ENCODE measurements at places on chromosomes 13 and 19.

- no peak for DNase-seq
Observed at GRCh38 chr19:51321799-51322198, 10.4 kb downstream of the IGLON5 start.

DNA sequence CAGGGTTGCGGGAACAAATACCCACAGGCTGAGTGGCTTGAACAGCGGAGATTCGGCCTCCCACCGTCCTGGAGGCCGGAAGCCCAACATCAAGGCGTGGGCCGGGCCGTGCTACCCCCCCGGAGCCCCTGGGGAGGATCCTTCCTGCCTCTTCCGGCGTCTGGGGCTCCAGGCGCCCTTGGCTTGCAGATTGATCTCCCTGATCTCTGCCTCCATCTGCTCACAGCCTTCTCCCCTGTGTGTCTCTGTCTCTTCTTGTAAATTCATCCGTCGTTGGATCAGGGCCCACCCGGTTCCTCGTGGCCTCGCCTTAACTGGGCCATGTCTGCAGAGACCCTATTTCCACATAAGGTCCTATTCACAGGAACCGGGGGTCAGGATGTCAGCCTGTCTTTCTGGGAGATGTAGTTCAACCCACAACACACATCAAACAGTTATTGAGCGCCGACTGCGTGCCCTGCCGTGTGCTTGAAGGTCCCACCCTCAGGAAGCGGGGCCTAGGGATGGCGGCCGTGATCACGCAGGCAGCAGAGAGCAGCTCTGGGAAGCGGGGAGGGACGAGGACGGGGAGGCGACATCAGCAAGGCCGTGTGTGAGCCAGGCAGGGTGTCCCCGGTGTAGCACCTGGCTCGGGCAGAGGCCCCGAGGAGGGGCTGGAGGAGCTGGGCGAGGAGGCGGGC lies 21.3 kb downstream of the HCN2 start:
- DNase-seq: peak; percentile 50

DNA sequence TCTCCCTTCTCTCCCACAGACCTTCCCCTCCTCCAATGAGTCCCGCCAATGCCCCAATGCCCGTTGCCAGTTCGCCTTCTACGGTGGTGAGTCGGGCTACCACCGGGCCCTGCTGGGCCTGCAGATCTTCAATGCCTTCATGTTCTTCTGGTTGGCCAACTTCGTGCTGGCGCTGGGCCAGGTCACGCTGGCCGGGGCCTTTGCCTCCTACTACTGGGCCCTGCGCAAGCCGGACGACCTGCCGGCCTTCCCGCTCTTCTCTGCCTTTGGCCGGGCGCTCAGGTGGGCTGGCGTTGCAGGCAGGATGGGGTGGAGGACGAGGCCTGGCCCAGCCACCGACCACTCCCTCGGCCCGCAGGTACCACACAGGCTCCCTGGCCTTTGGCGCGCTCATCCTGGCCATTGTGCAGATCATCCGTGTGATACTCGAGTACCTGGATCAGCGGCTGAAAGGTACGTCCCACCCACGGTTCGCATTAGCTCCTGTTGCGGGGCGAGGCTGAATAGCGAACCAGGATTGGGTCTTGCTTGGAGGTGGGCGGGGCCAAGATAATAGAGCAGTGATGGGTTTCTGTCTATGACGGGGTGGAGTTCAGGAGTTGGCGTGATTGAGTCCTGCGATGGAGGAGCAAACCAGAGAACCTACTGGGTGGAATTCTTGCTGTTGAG lies 11.1 kb downstream of the SLC44A2 start:
- no peak for DNase-seq

DNA sequence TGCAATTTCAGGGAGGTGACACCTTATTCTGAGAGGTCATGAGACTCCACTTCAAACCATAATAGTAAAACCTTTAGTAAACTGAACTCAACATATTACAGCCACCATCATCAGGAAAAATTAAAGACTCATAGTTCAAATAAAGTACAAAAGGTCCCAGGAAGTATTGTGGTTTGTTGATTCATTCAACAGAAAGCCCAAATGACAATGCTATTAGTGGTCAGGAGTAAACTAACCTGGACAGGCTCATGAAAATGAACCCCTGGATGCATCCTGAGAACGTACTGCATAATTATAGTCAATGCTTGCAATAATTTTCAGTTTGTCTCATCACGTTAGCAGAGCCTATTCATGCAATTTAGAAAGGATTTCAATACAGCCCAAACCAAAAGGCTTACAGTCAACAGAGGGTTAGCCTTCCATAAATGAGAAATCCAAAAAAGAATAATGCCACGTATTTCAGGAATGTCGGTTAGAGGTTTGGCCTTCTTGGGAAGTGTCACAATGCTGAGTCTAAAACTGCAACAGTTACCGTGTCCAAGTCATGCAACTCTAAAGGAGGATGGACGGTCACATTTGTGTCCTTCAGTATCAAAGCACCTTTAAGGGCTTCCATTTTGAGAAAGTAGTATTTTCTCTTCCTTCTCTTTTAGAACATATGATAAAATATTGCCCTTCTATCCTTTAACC lies 280.8 kb downstream of the ABCC4 start:
- DNase-seq: no peak

GRCh38 chr19:48248081-48248833 lies 7.5 kb downstream of the CARD8 start:
- DNase-seq: no peak

DNA sequence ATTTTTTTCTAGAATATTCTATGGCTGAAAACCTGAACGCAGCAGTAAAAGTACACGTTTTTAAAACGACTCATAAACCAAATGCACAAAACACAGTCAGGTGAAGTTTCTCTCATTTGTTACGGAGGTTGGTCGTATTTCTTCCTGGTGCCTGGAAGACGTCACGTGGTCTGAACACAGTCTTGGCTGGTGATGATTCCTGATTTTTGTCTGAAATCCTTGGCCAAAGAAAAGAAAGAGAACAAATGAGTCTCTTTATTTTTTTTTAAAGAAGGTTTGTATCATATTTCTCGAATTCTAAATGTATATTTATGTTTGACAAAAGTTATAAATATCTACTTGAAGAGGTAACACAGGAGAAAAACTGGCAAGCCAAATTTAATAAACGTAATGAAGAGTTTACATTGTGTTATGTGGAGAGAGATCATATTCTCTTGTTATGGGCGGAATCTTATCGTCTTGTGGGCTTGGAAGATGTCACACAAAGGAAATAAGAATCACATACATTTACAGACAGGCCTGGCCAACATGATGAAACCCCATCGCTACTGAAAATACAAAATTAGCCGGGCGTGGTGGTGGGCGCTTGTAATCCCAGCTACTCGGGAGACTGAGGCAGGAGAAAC lies 10.0 kb upstream of the PNMA8A start:
- DNase-seq: no peak

DNA sequence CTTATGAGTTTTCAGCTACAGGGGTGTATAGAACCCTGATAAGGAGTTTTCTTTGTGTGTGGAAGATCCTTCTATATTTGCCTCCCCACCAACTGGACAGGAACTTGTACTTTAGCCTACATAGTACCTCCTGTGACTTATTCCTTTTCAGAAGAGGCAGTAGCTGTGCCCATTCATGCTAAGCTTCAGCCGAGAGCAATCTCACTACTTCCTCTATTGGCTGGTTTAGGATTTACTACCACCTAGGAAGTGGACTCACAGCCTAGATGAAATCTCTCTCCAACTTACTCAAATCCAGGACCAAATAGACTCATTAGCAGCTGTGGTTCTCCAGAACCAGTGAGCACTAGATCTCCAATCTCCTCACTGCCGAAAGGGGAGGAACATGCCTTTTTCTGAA lies 2.3 kb upstream of the REX1BD start:
- no peak for DNase-seq

- no peak for DNase-seq
Observed at GRCh38 chr19:1884291-1884718, 991 bp downstream of the ABHD17A start.

GRCh38 chr19:58021541-58022282 lies 12.1 kb upstream of the ZSCAN1 start:
- DNase-seq: no peak

Measured in stimulated activated CD4-positive, alpha-beta T cell treated with anti-CD3 and anti-CD28 coated beads, Interleukin-4, amount 100 ng/mL, for 48 hours (primary cell).